ENCODE measurements at places on chromosomes 1 and 21.

DNA sequence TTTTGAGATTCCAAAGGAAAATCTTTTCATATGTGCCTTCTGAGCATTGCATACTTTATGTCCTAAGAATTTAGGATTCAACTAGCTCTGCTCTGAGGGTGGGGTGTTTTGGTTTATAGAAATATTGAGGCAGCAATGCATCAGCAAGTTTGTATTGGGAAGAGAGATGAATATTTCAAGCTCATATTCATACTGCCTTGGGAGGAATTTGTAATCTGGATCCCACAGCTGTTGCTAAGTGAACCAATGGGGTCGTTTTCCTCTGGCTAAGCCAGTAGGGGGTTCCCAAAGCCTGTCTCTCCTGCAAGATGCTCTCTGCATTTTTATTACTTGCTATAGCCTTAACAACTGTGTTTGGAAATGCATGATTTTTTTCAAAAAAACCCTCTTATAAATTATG is 130.6 kb downstream of the SNX7 start:
- DNase-seq = no peak

- DNase-seq = no peak
Measured at GRCh38 chr1:195898924-195899323, 709.3 kb downstream of the KCNT2 start.

DNA sequence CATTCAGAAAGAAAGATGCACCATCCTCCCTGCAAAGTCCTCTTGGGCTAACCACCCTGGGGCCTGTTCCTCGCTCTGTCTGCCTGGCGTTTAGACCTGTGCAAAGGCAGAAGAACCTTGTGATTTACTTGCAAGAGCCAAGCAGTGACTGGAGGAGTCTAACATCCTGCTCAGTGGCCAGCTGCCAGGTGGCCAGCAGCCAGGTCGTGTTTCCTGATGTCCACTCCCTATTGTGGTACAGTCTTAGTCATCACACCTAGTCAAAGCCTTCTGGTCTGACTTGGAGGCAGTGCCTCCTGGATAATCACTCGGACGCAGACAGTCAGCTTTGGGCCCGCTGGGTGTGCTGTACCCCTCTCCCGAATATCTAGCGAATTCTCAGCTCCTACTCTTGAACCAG is 118.1 kb downstream of the PGBD5 start:
- no peak for DNase-seq

DNA sequence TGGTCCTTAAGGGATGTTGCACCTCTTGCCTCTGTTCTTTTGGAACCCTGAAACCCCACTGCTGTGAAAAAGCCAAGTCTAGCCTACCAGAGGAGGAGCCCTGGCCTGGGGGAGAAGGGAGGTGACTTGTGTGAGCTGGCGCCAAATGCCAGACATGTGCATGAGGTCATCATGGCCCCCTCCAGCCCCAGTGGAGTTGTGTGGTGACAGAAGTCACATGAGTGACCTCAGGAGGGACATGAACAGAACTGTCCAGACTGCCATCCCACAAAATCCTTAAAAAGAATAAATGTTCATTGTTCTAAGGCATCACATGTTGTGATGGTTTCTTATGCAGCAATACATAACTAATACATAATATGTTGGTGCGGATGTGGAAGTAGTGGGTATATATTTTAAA is 10.8 kb downstream of the HHAT start:
- no peak for DNase-seq

DNA sequence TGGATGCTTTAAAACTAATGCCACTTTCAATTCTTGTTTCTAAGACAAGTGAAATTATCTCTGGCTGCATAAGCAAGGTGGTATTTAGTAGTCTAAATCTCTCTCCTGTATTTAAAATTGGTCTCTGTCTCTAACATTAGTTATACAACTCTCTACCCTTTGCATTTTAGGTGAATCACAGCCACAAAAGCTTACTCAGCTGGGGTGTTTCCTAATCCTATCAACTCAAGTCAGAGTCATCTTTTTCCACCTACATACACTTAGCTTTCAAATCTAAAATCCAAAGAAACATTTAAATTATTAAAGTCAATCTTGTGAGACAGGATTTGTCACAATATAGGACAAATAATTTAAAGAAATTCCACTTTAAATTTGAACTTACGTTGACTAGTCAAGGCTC is 255.1 kb upstream of the CXADR start:
- no peak for DNase-seq

- no peak for DNase-seq
Measured at GRCh38 chr21:37101384-37101783, 28.3 kb downstream of the TTC3 start.

- DNase-seq = no peak
Measured at GRCh38 chr1:64915381-64916274, 50.7 kb downstream of the JAK1 start.

- no peak for DNase-seq
Measured at GRCh38 chr1:39754906-39755504, 16.1 kb downstream of the OXCT2 start.

GRCh38 chr1:234271243-234271606 is 102.0 kb upstream of the COA6 start:
- no peak for DNase-seq

GRCh38 chr1:69256036-69256435 is 311.7 kb upstream of the LRRC7 start:
- no peak for DNase-seq

DNA sequence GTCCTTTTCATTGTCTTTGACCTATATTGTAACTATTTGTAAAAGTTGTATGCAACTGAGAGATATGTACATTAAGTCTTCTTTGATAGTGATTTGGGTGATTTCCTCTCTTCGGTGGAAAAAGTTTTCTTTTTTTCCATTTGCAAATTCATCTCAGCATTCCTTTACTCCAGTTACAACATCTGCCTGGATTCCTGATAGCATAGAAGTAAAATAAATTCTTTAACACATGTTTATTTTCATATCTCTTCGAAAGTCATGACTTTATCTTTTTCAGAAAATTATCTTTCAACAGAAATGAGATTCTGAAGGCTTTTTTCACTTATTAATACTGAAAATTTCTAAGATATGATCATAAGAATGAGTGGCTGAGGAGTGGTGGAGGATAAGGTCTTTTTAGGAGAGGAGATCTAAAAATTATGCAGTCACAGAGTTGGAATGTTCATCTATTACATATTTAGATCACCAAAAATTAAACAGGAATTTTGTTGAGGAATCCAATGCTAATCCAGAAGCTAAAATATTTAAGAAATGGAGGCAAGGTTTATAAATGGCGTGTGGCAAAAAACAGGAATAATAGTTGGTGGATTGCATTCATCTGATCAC is 400.5 kb downstream of the KCNT2 start:
- DNase-seq = no peak

GRCh38 chr1:157156058-157156541 is 17.9 kb upstream of the ETV3 start:
- DNase-seq = peak; percentile 75

- DNase-seq = no peak
Measured at GRCh38 chr1:23824711-23825075, 536 bp downstream of the HMGCL start.

DNA sequence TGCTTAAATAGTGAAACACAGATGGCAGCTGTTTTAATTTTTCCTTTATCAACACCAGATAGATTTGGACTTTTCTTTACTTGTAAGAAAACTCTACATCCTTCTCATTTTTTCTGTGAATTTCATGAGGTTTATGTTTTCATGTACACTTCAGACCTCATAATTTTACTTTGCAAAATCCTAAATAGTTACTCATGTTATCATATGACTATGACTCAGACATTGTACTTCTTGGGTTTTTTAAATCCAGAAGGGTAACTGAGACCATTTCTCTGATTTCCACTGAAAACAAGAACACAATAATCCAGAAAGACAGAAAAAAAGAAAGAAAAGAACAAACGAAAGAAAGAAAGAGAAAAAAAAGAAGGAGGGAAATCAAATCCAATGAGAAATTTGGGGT is 1021.6 kb downstream of the NCAM2 start:
- no peak for DNase-seq

DNA sequence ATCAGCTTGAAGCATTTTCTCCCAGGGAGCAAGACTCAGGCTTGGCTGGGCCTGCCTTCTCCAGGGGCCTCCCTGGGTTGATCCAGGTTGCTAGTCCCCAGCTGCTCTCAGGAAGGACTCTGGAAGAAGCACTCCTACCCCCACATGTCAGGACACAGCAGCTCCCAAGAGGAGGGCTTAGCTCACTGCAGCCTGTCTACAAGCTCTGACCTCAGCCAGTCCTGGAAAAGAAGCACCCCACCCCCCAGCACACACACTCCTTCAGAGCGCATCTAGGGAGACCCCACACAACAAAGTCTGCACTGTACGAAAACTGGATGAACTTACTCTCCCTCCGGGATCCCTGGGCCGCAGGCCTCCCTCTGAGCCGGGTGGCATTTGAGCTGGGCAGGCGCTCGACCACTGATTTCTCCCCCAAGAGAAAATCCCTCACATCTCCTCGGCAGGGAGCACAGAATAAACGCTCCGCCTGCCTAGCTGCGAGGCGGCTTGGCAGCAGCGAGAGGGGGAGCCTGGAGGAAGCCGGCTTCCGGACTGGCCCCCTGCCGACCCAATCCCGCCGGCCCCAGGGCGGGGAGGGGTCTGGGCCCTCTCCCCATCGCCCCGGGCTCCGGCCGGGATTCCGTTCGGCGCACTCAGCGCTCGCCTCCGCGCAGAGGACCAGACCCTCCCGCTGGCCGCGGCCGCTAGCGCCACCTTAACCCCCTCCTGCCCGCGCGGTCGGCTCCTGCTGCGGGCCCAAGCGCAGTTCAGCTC is at the start of gene KCNA2:
Gene KCNA2 (minus strand): TSS at position 458 of the 756 bp plus-strand sequence. CDS start 1,576 bp downstream, outside the sequence.
- DNase-seq = peak; percentile 5

DNA sequence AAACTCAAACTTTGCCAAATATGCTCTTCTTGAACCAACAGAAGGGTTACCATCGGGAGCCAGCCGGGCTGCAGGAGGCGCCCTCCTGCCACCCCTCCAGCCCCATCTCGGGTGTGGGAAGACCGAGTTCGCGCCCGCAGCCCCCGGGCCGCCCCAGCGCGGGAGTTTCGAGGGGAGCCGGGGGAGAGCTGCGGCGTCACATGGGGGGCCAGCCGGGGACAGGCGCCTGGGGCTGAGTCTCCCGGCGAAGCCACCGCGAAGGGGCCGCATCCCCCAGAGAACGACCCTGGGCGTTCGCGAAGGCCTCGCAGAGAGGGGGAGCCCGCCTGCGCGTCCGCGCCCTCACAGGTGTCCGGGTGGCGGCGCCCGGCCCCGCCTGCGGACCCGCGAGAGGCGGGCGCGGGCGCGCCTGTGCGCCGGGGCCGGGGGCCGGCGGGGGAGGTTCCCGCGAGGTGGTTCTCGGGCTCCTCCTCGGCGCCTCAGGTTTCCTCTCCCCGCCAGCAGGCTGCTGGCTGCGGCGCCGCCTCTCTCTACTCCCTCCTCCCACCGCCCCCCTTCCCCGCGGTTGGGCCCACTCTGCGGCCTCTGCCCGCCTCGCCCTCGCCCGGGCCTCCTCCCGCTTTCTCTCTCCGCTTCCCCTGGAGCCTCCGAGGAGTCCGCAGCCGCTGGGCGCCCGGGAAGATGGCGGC is at the start of gene RAVER2:
Gene RAVER2 (plus strand): TSS at position 584 of the 689 bp plus-strand sequence. CDS start 98 bp downstream, at position 682.
- DNase-seq = peak; percentile 86

- no peak for DNase-seq
Measured at GRCh38 chr1:208269338-208269666, 25.1 kb upstream of the PLXNA2 start.

GRCh38 chr1:185816460-185816859 is 82.3 kb downstream of the HMCN1 start:
- DNase-seq = no peak

DNA sequence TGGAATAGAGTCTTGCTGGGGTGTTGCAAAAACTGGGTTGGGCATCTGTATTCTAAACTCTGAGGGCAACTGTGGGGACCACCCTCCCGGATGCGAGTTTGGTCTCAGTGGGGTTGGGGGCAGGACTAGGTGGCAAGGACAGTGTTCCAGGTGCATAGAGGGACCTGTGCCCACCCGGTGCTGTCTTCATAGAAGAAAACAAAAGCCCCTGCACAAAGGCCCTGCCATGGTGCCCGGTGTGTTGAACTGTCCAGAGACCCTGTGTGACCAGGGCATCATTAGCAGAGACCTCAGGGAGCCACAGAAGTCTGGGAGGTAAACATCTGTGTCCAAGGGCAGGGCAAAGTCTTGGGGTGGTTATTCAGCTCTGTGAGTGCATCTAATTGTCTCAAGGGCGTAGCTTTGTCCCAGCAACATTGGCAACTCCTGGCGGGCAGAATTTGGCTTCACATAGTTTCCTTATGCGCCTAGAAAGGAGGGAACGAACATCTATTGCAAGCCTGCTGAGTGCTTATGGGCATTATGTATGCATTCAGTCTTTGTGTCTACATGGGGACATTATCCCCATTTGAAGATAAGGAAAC is 72.2 kb upstream of the IFFO2 start:
- DNase-seq = no peak

- DNase-seq = no peak
Measured at GRCh38 chr1:202011994-202012393, 1.6 kb downstream of the ELF3 start.

- no peak for DNase-seq
Measured at GRCh38 chr21:31078796-31079195, 40.5 kb upstream of the KRTAP19-8 start.

GRCh38 chr1:101280942-101281654 is 44.3 kb downstream of the S1PR1 start:
- no peak for DNase-seq

DNA sequence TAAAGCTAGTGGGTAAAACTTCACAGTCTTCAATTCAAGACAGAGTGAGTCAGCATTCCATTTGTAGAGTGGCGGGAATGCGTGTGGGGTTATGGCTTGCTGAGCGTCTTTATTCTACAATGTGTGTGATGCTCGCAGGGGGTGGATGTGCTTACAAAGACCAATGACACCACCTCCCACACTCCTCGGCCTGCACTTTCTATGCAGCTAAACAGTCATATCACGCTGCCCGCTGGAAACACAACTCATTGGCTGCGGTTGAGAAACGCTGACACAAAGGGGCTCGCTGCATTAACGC is 298.5 kb downstream of the PCP4 start:
- no peak for DNase-seq
